NCI-H2081 treated with DMSO at 0.1 percent for 48 hours (cell line): ENCODE measurements at places on chromosomes 12 and 14.

GRCh38 chr14:83491091-83491490 is 1957.4 kb upstream of the SEL1L start:
- no peak for DNase-seq

DNA sequence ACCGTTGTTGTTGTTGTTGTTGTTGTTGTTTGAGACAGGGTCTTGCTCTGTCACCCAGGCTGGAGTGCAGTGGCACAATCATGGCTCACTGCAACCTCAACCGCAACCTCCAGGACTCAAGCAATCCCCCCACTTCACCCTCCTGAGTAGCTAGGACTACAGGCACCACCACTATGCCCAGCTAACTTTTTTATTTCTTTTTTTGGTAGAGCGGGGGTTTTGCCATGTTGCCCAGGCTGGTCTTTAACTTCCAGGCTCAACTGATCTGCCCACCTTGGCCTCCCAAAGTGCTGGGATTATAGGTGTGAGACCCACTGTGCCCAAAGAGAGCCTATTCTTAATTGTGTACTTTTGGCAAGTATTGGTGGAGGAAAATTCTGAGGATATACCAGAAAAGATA is 25.7 kb downstream of the MOK start:
- DNase-seq: no peak

DNA sequence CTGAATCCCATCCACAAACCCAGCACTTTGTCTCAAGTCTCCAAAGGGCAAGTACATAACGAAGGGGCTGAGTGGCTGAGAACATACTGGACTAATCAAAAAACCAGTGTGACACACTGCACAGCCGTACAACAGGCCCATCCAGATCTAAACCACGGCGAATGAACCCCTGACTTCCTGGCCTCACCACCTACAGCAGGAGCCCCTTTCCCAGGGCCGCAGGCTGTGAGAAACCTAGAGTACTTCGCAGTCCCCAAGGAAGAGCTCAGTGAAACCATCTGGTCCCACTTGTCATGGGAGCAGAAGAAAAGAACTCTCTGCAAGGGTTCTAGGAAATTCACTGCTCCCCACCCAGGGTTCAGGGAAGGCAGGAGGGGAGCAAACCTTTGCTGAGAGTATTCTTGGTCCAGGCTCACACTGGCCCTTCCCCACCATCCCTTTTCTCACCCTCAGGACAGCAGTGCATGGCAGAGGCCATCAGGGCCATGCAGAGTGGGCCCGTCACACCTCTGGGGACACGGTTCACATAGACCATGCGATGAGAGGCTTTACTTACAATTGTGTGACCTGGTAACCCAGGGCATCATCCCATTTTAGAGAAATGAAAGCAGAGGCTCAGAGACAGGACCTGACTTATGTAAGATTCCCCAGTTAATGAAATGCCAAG is 192.8 kb downstream of the BCL11B start:
- no peak for DNase-seq

DNA sequence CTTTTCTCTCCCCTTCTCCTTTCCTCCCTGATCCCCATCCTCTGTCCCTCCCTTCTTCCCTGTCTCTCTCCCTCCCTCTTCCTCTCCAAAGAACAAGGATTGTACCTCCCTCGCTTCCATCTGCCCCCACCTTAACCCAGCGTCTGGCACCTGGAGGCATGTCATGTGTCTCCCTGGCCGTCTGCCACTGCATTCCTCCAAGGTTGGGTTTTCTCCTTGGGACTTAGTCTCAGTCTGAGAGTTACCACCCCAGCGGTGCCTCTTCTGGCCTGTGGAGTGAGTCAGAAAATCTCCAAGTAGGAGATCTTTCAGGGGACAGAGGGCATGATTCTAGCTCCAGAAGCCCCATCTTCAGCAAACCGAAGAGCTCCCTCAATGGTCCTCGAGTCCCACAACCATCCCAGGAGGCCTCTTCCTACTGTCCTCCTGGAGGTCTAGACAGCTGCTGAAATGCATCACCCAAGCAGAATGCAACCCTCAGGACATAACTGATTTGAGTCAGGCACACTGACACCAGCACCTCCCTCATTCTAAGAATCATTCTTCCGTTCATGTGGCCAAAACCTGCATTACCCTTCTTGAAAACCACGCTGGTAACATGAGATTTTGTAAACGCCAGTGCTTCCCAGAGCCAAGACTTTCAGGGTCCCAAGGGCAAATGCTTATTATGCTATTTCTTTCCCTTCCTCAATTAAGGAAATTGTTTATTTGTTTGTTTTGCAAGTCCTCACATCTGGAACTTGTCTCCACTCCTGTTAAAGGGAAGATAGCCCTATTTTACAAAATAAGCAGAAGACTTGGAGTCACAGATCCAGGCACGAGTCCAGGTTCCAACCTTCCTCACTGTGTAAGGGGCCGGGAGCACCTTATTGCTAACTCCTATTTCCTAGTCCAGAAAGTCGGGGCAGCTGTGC is 463.2 kb downstream of the BCL11B start:
- DNase-seq: no peak

- no peak for DNase-seq
These were observed 131.5 kb downstream of the KCNK10 start for GRCh38 chr14:88191605-88192004.

GRCh38 chr12:42809226-42809625 is 219.7 kb upstream of the PRICKLE1 start:
- DNase-seq: no peak

GRCh38 chr14:63654346-63654745 is 12.7 kb upstream of the WDR89 start:
- DNase-seq: no peak

DNA sequence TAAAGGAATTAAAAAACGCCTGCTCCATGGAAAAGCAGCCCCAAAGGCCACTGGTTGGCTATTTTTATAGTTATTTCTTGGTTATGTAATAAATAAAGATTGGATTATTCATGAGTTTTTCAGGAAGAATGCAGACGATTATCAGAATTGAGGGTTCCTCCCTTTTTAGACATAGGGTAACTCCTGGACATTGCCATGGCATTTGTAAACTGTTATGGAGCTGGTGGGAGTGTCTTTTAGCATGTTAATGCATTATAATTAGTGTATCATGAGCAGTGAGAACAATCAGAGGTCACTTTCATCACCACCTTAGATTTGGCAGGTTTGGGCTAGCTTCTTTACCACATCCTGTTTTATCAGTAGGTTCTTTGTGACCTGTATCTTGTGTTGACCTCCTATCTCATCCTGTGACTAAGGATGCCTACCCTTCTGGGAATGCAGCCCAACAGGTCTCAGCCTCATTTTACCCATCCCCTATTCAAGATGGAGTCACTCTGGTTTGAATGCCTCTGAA is 728.7 kb downstream of the GALC start:
- no peak for DNase-seq

DNA sequence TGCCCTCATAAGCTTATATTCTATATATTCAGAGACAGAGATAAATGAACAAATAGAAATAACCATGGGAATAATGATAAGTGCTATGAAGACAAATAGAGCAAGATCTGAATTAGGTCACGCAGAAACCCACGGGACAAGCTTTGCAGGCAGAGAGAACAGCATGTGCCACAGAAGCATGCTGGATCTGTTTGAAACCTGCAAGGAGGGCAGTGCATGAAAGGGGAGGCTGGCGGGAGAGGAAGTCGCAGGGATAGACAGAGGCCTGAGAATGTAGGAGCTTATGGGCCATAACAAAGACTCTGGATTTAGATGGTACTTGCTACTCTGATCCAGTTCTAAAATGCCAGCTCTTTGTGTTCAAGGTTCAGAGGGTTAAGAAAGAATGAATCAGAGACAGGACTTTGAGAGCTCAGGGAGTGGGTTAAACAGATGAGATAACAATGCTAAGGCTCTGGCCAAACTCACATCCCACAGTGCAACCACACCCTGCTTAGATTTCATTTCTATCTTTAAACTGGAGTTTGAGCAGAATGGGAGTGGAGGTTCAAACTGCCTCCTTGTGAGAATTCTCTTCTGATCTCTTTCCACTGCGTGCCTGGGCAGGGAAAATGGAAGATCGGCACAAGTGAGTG is 49.2 kb upstream of the PPP1R12A start:
- DNase-seq: no peak

GRCh38 chr12:91811481-91812287 is 334.0 kb downstream of the BTG1 start:
- no peak for DNase-seq

- no peak for DNase-seq
These were observed 98.8 kb downstream of the AKAP6 start for GRCh38 chr14:32427726-32428528.

- DNase-seq: no peak
These were observed 120.4 kb downstream of the NEDD1 start for GRCh38 chr12:97027482-97027881.

DNA sequence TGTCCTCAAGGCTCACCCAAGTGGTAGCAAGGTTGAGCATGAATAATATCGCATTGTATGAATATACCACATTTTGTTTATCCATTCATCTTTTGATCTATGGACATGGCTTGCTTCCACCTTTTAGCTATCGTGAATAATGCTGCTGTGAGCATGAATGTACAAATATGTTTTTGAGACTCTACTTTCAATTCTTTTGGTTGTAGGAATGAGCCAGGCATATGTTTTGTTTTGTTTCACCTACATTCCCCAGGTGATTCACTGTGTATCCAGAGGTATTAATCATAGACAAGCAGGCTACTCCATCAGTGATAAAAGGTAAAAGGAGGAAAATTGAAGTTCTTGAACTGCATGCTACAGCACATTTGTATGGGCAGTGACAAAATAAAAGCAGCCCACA is 35.8 kb downstream of the CDKL1 start:
- no peak for DNase-seq

DNA sequence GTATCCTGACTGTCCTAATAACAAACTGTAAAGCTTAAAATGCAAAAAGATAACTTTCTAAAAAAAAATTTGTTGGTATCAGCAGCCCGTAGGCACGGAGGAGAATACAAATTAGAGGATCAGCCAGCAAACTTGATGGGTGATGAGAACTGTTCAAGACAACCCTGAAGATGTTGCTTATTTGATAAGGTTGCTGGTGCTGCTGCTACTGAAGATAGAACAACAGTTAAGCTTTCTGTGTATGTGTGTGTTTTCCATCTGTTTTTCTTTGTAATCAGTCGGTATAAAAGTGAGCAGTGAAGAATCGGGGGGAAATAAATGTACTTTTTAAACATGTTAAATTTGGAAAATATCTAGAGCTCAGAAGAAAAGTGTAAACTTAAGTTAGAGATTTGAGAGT is 67.4 kb upstream of the POC1B start:
- DNase-seq: no peak
